ENCODE measurements at places on chromosomes 7 and 10.

- no peak for DNase-seq
Measured at GRCh38 chr7:6650521-6651011, 13.4 kb downstream of the ZNF316 start.

GRCh38 chr10:101939729-101940128 lies 96.1 kb upstream of the KCNIP2 start:
- DNase-seq = no peak

GRCh38 chr7:19378345-19378714 lies 233.1 kb upstream of the FERD3L start:
- DNase-seq = no peak

DNA sequence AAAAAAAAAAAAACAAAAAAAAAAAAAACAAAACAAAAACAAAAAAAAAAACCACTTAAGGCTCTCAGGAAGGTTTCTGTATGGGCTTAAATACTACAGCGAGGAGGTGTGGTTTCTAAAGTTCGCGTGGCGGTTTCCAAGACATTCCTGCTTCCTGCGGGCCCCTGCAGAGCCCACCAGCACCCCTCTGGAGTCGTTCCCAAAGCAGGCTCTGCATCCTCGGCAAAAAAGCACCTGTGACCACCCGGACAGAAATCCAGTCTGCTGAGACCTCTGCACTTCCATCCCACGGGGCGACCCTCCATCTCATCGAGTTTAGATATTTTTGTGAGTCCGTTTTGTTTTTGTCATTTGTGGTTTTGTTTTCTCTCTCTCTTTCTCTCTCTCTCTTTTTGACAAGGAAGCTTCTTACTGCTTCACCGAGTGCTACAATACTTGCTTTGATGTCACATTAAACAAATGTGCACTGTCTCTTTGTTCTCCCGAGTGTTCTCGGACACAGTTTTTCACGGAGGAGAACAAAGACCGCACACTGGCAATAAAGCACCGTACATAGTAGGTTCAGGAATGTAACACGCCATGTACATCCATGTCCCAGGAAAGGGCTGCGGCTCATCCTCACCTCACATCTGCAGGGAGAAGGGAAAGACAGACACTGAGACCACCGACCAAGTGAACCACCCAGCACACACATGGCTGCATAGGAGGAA lies 21.5 kb downstream of the PDGFA start:
- DNase-seq = no peak

All from stimulated activated CD8-positive, alpha-beta memory T cell treated with anti-CD3 and anti-CD28 coated beads, Interleukin-7, amount 100 ng/mL, for 1 hour (primary cell).